NCI-H2029 (cell line): ENCODE measurements at places on chromosomes 16 and 17.

- DNase-seq = no peak
Measured at GRCh38 chr16:69382421-69382820, 3.4 kb downstream of the TERF2 start.

- no peak for DNase-seq
Measured at GRCh38 chr16:56269281-56269680, 78.0 kb downstream of the GNAO1 start.

DNA sequence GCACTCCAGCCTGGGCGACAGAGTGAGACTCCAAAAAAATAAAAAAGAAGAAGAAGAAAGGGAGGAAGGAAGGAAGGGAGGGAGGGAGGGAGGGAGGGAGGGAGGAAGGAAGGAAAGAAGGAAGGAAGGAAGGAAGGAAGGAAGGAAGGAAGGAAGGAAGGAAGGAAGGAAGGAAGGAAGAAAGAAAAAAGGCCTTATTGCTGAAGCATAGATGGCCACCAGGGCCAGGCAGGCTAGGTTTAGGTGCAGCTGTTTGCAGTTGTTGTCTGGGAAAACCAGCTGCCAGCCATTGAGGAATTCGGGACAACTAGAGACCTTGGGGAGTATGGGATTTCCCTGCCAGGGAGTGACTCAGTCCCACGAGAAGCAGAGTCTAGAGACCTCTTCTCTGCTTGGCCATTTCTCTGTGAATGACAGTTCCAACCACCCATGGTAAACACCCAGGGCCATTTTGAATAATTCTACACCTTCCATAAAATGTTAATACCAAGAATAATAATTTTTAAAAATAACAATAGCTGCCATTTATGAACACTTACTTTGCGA lies 31.0 kb downstream of the SCNN1B start:
- DNase-seq = no peak

- no peak for DNase-seq
Measured at GRCh38 chr16:75420987-75421819, 12.1 kb downstream of the CFDP1 start.

DNA sequence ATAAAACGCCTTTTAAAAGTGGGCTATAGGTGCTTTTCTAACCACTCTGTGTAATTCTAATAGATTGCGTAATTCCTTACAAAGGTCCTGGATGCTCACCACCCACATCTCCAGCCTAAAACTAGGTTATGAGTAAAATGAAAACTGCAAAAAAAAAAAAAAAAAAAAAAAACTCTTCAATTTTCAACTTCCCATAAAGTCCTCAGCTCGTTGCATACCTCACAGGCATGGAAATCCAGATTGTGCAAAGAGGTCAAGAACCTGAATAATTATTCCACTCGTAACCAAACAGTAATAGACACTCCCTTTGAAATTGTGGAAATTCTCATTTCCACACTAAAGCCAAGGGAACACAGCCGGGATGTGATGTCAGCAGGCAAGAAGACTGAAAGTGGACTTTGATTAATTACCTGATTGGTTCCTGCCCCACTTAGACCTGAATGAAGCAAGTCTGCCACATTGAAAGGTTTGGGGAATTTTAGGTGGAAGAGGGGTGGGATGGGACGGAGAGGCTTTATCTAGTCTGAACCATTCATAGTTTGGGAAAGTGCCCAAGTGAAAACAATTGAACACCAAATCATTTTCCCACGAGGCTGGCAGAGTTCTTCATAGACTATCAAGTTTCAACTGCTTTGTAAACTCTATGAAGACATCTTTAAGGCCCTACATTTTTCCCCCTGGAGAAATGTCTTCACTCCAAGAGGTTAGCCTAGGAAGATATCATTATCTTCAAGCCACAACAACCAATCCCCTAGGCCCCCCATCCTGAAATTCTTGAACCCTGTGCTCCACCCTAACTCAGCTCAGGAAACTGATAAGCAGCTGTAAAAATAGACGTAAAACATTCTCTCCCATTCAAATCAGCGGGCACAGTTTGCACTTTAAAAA lies 49.1 kb upstream of the TANC2 start:
- no peak for DNase-seq

GRCh38 chr17:55806745-55807495 lies 56.1 kb downstream of the PCTP start:
- DNase-seq = no peak
